ENCODE measurements at places on chromosomes 11 and 22.

- DNase-seq, result no peak
- no peak overlapping the region for H3K4me3 ChIP-seq
- no peaks in the 10 kb centered on the region for H3K27me3 ChIP-seq
- H3K27ac ChIP-seq, result no peak overlapping the region
Observed at GRCh38 chr11:13366266-13367026, 88.9 kb downstream of the BMAL1 start.

DNA sequence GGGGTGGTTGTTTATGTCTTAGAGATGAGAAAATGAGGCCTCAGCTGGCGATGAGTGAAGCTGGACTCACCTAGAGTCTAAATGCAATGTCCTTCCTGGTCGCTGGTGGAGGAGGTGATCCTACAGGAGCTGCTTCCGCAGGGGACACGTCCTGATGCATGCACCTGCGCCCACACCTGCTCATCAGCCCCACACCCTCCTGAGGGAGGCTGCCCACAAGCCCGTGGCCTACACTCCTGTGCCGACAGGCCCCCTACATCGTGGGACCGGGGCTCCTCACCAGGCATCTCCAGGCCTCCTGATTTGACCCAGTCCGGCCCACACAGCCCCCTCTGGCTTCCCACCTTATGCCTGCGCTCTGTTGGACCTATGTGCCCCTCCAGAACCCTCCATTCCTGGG lies 857.2 kb downstream of the TBC1D22A start:
- no peaks in the 10 kb centered on the region for H3K4me1 ChIP-seq
- no peak overlapping the region for H3K4me3 ChIP-seq
- H3K27me3 ChIP-seq, result no peaks in the 10 kb centered on the region
- H3K27ac ChIP-seq, result no peak overlapping the region

GRCh38 chr11:76704171-76704948 lies 33.8 kb upstream of the LRRC32 start:
- H3K36me3 ChIP-seq, result no peaks in the 10 kb centered on the region
- no peaks in the 10 kb centered on the region for H3K4me1 ChIP-seq
- peaks cover 2% of the 10 kb centered on the region for H3K27me3 ChIP-seq
- H3K4me3 ChIP-seq, result no peak overlapping the region
- no peak overlapping the region for H3K27ac ChIP-seq
- no peak for DNase-seq

GRCh38 chr11:58028687-58029411 lies 1.9 kb upstream of the OR6Q1 start:
- H3K4me3 ChIP-seq, result no peak overlapping the region
- H3K27me3 ChIP-seq, result no peaks in the 10 kb centered on the region
- H3K4me1 ChIP-seq, result no peaks in the 10 kb centered on the region
- H3K36me3 ChIP-seq, result no peaks in the 10 kb centered on the region
- H3K27ac ChIP-seq, result no peak overlapping the region

DNA sequence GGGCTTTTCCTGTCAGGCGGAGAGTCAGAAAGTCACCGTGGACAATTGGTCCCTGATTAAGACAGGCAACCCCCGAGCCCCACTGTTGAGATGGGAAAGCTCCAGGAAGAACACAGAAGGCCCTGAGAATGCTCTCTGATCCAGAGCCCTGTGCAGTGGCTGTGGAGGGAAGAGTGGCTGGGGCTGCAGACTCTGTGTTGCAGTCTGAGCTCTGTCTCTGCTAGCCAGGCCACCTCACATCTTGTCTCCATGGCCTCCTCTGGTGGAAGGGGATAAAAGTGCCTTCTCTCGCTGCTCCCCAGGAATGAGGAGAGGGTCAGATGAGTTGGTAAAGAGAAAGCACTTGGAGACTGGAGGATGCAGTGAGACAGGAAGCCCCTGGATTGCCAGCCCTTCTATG lies 141.2 kb downstream of the CEP164 start:
- no peak for DNase-seq
- no peaks in the 10 kb centered on the region for H3K27me3 ChIP-seq
- no peak overlapping the region for H3K27ac ChIP-seq
- H3K4me3 ChIP-seq, result no peak overlapping the region
- no peaks in the 10 kb centered on the region for H3K36me3 ChIP-seq

GRCh38 chr11:14703731-14704130 lies 60.1 kb downstream of the PDE3B start:
- no peak overlapping the region for H3K27ac ChIP-seq
- no peaks in the 10 kb centered on the region for H3K27me3 ChIP-seq
- H3K36me3 ChIP-seq, result peaks cover 11% of the 10 kb centered on the region
- peaks cover 23% of the 10 kb centered on the region for H3K4me1 ChIP-seq
- DNase-seq, result no peak

DNA sequence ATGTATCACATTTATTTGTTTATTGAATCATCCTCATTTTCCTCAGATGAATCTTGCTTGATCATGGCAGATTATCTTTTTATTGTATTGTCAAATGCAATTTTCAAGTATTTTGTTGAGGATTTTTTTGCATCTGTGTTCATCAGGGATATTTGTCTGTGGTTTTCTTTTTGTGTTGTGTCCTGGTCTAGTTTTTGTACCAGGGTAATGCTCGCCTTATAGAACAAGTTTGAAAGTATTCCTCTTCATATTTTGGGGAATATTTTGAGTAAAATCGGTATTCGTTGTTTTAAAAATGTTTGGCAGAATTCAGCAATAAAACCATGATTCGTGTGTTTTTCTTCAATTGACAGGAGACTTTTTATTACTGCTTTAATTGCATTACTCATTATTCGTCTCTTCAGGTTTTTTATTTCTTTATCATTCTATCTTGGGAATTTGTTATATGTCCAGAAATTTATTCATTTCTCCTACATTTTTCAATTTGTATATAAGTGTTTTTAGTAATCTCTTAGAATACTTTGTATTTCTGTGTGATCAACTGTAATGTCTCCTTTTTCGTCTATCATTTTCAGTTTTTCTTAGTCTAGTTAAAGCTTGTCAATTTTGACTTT lies 113.4 kb upstream of the SERPIND1 start:
- H3K27ac ChIP-seq, result no peak overlapping the region
- H3K36me3 ChIP-seq, result no peaks in the 10 kb centered on the region
- DNase-seq, result no peak
- peaks cover 7% of the 10 kb centered on the region for H3K27me3 ChIP-seq

DNA sequence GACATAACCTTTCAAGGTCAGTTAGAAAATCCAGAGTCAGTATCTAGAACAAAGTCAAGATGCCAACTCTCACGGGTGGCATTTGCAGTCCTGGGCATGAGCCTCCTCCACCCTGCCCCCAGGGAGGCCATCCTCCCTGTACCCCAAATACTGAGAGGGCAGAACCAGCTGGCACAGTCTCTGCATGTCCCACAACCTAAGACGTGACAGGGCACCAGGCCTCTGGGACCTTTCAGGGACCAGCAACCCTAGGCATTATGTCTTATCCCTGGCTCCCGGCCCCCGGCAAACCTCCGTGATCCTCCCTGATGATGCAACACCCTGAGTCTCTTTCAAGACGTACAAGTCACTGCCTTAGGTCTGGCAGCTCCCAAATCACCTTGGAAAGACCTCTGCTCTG lies 2.0 kb downstream of the MB start:
- no peaks in the 10 kb centered on the region for H3K27me3 ChIP-seq
- no peak overlapping the region for H3K4me3 ChIP-seq
- no peak overlapping the region for H3K27ac ChIP-seq
- no peak for DNase-seq
- H3K36me3 ChIP-seq, result no peaks in the 10 kb centered on the region

DNA sequence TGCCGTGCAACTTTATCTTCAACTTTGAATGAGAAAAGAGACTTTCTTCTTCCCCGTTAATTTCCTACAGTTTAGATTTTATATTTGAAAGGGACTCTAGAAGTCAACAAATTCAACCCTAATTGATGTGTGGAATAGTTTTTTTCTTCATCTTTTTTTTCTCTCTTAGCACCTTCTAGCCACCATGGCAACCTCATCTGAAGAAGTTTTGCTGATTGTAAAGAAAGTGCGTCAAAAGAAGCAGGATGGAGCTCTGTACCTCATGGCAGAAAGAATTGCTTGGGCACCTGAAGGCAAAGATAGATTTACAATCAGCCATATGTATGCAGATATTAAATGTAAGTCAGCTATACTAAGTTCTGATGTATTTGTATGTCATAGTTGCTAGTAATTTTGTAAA lies 10.5 kb downstream of the GTF2H1 start:
- peaks cover 34% of the 10 kb centered on the region for H3K4me1 ChIP-seq
- H3K27me3 ChIP-seq, result no peaks in the 10 kb centered on the region
- H3K27ac ChIP-seq, result peak overlapping the region; percentile 50
- H3K4me3 ChIP-seq, result peak overlapping the region; percentile 61
- H3K36me3 ChIP-seq, result peaks cover 53% of the 10 kb centered on the region

GRCh38 chr11:107496011-107496410 lies 38.4 kb upstream of the CWF19L2 start:
- H3K27me3 ChIP-seq, result no peaks in the 10 kb centered on the region
- H3K4me3 ChIP-seq, result no peak overlapping the region
- no peaks in the 10 kb centered on the region for H3K4me1 ChIP-seq

- no peaks in the 10 kb centered on the region for H3K27me3 ChIP-seq
- H3K27ac ChIP-seq, result no peak overlapping the region
- no peaks in the 10 kb centered on the region for H3K36me3 ChIP-seq
- no peak for DNase-seq
- no peak overlapping the region for H3K4me3 ChIP-seq
Observed at GRCh38 chr11:2190657-2191471, 19.2 kb upstream of the TH start.

GRCh38 chr11:34354782-34355181 lies 3.0 kb downstream of the ABTB2 start:
- no peak overlapping the region for H3K4me3 ChIP-seq
- peaks cover 34% of the 10 kb centered on the region for H3K4me1 ChIP-seq
- no peak overlapping the region for H3K27ac ChIP-seq
- H3K27me3 ChIP-seq, result peaks cover 18% of the 10 kb centered on the region
- no peak for DNase-seq

DNA sequence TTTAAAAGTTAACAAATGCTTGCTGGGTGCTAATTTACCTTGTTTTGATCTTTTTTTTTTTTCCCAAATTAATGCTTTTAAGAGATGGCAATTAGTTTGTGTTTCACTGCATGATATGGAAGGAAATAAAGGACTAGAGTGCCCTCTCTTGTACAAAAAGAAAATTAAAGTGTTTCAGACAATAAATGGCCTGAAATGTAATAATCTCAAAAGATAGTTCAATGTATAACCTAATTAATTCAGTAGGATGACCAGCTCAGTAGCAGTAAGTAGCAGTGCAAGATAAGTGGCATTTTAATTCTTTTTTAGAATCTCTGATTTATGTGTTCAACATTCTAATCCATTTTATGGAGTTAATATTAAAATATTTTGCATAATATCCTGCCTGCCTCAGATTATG lies 39.9 kb upstream of the MYO18B start:
- no peaks in the 10 kb centered on the region for H3K4me1 ChIP-seq
- DNase-seq, result no peak
- H3K4me3 ChIP-seq, result peak overlapping the region; percentile 81
- no peaks in the 10 kb centered on the region for H3K27me3 ChIP-seq
- no peak overlapping the region for H3K27ac ChIP-seq

- DNase-seq, result no peak
- no peaks in the 10 kb centered on the region for H3K36me3 ChIP-seq
- peaks cover 5% of the 10 kb centered on the region for H3K27me3 ChIP-seq
- H3K27ac ChIP-seq, result no peak overlapping the region
Observed at GRCh38 chr22:49686495-49687219, 141.0 kb downstream of the BRD1 start.
